Activated naive CD4-positive, alpha-beta T cell treated with anti-CD3 and anti-CD28 coated beads, Interleukin-2, amount 50 U/mL, for 16 hours (primary cell): ENCODE measurements at places on chromosomes 3 and 15.

DNA sequence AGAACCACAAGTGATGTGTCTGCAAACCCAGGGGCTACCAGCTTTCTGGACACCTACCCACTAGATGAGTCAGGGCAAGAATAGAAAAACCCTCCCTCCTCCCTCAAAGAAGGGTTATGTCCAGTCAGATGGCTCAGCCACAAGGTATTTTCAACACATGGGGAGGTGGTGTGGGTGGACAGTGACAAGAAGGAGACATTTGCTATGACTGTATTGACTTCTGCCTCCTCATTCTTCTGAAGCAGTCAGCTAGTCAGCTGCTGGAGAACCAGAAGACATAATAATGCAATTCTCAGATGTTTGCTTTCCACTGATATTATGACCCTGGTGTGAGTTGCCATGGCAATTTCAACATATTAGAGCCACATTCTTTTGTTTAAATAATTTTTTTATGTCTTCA, 66.7 kb upstream of the GOLGA8B start:
- no peak for DNase-seq

DNA sequence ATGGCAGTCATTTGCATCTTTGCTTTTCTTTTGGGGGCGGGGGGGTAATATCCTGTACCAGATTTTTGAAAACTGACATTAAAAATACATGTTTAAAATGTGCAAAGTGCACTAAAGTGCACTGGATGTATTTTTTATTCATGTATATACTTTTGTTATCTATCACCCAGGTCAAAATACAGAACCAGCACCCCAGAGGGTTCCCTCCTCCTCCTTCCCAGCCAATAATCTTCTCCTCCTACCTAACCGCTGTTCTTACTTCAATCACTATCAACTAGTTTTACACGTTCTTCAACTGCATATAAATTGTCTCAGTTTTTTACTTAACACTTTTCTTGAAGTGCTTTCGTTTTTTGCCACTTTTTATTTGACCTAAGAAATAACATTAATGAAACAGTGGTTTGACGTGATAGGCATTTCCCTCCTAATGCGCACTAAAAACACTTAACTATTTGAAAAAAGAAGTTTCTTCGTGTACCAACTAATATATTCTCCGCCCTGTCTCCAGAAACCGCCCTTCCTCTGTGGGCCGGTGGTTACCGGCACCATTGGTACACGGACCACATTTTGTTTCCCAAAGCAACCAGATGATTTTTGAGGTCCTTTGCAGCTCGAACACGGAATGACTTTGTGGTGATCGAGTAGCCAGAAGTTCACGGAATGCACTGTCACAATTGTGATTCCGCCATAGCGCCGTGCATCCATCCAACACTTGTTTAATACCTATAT, 836 bp upstream of the AKAP13 start:
- peak; percentile 13 for DNase-seq

DNA sequence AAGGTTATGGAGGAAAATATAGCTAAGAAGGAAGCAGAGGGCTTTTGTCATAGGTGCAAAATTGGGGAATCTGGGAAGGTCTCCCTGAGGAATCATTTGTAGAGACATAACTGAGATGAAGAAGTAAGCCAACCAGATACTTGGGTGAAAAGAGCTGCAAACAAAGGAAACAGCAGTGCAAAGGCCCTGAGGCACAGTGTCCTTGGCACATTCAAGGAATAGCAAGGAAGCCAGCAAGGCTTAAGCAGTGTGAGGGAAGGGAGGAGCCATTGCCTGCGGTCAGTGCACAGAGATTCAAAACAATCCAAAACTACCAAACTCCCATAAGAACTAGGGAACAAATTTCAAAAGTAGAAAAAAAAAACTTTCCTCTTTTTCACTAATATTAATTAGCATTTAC, 88.3 kb downstream of the WDR49 start:
- DNase-seq, result no peak

DNA sequence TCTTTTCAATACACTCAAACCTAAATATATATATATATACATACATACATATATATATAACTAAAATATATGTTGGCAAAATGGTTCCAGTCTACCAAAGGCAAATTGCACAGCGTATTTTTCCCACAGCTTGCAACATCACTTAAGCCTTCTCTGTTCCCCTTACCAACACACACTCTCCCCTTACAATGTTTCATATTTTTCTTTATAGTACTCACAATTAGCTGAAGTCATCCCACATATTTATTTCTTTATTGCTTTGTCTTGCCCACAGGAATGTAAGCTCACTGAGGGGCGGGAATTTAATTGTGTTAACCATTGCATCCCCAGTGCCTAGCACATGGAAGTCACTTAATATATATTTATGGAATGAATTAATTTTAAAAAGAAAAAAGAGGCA, 288.3 kb downstream of the ULK4 start:
- DNase-seq, result no peak

- DNase-seq, result no peak
Observed at GRCh38 chr3:24123596-24123995, 178.5 kb downstream of the NR1D2 start.

DNA sequence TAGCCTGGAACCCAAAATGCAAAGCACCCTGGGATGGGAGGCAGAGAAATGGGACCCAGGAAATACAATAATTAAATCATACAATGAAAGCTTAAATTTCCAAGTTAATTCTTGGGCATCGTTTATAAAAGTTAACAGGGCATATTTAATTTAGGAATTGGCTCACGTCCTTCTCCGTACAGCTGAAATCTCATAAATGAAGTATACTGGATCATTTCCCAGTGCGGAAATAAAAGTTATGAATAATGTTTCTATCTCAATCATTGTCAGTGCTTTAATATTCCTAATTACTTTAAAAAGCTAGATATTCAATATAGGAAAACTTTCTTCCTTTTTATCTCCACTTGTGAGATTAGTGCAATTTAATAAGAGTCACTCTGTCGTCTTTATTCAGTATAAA, 164.0 kb downstream of the MEGF11 start:
- DNase-seq, result no peak

DNA sequence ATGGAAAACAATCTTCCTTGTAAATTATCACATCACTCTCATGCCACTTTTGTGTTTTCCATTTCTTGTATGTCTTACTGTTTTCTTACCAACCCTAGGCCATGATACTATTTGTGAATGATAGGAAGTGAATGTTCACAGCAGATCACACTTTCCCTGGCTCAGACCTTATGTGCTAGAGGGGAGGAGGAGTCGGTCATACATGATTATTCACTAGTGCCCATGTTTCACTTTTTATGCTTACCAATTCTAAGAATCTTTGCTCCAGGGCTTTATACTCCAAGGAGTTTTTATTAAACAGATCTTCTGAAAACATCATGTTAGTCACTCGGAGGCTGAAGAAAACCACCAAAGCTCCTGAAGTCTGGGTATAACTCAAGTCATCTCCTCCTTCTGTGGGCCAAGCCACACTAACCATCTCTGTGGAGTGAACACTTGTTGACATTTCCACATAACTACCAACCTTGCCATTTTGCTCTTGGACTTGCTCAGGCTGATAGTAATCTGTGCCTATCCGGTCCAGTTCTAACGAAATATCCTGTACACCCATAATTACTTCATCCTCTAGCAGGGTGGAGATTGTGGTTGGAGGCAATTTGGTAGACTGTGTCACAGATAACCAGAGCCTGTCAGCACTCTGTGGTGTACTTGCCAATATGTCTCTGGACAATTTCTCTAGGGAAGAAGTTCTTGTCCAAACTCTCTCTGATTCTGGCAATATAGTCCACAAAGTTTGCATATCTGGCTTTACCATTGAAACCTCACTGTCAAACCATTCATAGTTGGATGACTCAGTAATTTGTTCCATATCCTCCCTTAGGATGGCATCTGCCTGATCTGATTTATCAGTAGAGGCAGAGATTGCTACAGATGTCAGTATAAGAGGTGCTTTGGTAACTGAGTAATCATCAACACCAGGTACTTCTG, 76.8 kb downstream of the IMPG2 start:
- no peak for DNase-seq

DNA sequence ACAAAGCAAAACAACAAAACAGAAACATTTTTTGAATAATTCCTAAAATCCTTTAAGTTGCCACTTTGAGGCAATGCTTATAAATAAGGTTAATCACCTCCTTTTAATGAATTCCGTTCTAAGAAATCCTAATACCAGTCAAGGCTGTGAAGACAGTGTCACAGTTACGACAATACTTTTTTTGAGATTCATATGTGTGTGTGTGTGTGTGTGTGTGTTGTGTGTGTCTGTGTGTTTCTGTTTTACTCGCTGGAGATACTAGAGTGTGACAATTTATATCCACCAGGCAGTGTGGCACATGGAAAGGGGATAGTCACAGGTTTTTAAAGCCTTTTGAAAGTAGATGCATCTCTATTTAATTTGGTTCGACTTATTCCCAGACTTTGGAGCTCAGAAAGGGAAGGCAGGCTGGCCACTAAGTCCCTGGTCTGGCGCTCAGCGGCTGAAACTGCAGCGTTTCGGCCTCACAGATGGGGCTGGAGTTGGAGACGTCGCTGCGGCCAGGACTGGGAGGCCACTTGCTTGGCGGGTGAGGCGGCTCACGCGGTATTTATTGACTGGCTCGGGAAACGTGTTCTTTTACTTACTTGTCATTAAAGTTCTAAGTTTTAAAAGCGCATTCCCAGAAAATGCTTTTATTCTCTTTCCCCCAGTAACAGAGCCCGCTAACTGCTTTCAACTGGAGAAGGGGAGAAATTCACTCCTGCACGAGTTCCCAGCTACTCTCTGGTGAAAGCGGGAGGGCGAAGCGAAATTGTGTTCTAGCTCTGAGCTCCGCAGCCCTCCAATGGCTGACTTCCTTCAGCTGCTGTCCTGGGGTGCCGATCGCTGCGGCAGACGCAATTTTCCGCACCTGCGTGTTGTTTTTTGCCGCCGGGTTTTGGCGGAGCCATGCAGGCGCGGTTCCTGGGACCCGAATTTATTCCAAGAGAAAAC, 13.7 kb downstream of the ZIC1 start:
- no peak for DNase-seq

DNA sequence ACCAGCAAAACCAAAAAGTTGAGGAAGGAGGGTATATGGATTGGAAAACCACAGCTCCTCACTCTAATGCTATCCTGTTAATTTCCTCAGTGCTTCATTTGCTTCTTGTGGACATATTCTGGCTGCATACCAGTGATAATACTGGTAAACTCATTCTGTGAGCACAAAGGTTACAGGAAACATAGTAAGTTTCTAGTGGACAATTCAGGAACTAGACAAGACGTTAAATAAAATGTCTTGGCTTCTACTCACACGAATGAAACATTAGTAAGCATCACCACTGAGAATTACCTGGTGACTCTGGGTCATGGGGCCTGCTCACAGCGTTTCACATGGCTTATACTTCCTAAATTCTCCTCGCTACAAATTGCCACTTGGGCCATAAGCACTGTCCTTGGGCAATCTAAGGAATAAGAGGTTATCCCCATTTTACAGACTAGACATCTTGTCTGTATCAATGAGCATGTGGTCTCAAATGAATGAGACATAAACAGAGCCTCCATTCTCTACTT, 20.1 kb upstream of the PPIB start:
- no peak for DNase-seq

- no peak for DNase-seq
Observed at GRCh38 chr3:103134023-103134724, 699.4 kb downstream of the ZPLD1 start.

GRCh38 chr15:75104804-75105557, 81.6 kb downstream of the PPCDC start:
- DNase-seq, result no peak

- DNase-seq, result no peak
Observed at GRCh38 chr3:67863869-67864268, 209.5 kb upstream of the SUCLG2 start.
